Astrocyte (in vitro differentiated cells and primary cell): ENCODE measurements at places on chromosomes 4 and X.
A peak's percentile ranks its signal among the peaks of the same experiment; 100 is the strongest.

GRCh38 chr4:120055162-120055561, 11.5 kb downstream of the MAD2L1 start:
- H3K27ac ChIP-seq: no peak overlapping the region
- no peak for DNase-seq
- H3K27me3 ChIP-seq: no peaks in the 10 kb centered on the region

GRCh38 chr4:119906277-119906676, 160.4 kb downstream of the MAD2L1 start:
- no peak overlapping the region for H3K27ac ChIP-seq
- no peak for DNase-seq
- no peak overlapping the region for H3K4me3 ChIP-seq
- no peaks in the 10 kb centered on the region for H3K27me3 ChIP-seq
- H3K4me1 ChIP-seq: no peaks in the 10 kb centered on the region
- no peaks in the 10 kb centered on the region for H3K36me3 ChIP-seq

DNA sequence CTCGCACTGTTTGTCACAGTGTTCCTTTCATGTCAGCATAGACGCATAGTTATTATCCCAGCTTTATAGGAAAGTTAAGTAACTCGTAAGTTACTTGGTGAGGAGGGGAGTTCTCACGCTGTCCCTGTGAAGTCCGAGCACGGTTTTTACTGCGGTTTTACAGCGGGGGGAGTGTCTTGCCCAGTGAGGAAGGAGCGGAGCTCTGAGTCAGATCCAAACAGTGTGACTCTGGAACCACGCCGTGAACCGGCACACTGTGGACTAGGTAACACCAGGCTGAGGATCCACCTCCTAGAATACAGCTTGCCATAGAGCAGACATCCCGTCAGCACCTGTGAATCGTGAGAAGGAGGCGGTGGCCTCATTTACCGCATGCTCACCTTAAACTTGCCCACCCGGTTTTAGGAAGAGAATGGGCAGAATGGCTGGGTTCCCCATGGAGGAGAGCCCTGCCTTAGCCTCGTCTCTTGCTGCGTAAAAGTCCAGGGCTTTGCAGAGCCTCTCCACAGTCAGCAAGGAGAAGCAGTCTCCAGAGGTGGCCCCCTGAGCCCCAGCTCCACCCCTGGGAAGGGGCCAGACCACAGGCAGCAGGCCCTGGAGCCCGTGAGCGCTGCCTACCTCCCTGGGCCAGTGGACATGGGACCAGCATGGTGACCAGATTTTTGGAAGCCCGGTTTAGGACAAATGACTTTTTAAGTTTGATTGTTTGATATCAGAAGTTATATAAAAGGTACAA, 40.2 kb upstream of the HGFAC start:
- no peak overlapping the region for H3K4me3 ChIP-seq
- H3K27ac ChIP-seq: peak overlapping the region; percentile 85
- H3K36me3 ChIP-seq: no peaks in the 10 kb centered on the region
- H3K4me1 ChIP-seq: peaks cover 21% of the 10 kb centered on the region

DNA sequence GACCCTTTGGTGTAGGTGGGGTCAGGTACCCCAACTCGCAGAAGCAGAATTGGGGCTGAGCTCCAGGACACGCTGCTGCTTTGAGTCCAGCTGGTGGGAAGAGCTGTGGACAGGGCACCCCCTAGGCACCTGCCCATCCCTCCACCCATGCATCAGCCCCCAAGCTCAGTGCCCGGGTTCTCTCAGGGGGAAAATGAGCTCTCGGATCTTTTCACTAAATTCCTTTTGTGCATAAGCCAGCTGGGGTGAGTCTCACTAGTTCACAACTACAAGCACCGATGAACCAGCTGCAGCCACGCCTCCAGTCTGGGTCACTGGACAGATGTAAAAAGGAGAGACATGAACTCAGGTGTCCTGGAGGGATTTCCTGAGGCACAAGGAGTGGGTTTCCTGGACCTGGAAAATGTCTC, 286.8 kb downstream of the CRLF2 start:
- H3K4me3 ChIP-seq: no peak overlapping the region
- no peak overlapping the region for H3K27ac ChIP-seq
- no peaks in the 10 kb centered on the region for H3K27me3 ChIP-seq
- no peaks in the 10 kb centered on the region for H3K36me3 ChIP-seq
- DNase-seq: no peak
- no peaks in the 10 kb centered on the region for H3K4me1 ChIP-seq

GRCh38 chr4:137641544-137641943, 109.2 kb upstream of the PCDH18 start:
- no peaks in the 10 kb centered on the region for H3K4me1 ChIP-seq
- H3K4me3 ChIP-seq: no peak overlapping the region
- DNase-seq: peak; percentile 18
- H3K36me3 ChIP-seq: no peaks in the 10 kb centered on the region
- no peak overlapping the region for H3K27ac ChIP-seq

DNA sequence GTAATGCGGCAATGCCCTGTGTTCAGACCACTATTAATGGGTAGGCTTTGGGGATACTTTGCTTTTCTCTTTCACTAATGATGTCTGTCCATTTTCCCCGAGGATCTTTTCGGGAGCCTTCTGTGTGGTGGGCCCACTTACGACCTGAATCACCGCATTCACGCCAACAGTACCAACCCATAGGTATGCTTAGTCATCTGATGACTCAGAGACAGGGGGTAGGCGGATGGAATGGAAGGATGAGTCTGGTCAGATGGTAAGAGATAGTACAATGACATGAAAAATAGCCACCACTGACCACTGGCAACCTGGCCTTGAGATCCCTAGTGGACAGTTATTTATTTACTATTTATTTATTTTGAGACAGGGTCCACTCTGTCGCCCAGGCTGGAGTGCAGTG, 76.0 kb upstream of the DHRSX start:
- H3K27ac ChIP-seq: no peak overlapping the region
- no peak overlapping the region for H3K4me3 ChIP-seq
- H3K36me3 ChIP-seq: no peaks in the 10 kb centered on the region
- H3K27me3 ChIP-seq: peaks cover 9% of the 10 kb centered on the region
- peaks cover 4% of the 10 kb centered on the region for H3K4me1 ChIP-seq

DNA sequence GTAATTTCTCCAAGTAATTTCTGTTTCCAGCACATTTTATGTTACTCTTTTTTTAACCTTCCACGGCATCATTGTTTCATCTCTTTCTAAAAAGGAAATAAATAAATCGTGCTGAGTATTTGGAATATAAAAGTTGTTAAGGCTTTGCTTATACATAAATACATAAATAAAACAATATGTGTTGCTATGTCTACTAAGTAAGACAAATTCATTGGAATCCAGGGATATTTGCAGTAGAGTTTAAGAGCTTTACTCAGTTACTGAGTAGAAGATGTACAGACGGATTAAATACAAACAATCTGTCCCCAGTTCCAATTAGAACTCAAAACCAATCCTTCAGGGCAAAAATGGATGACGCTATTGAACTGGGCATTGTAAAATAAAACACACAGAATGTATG, 1.4 kb downstream of the ARHGAP24 start:
- H3K36me3 ChIP-seq: no peaks in the 10 kb centered on the region
- no peak overlapping the region for H3K4me3 ChIP-seq
- no peak overlapping the region for H3K27ac ChIP-seq
- no peak for DNase-seq
- no peaks in the 10 kb centered on the region for H3K4me1 ChIP-seq

- peaks cover 9% of the 10 kb centered on the region for H3K4me1 ChIP-seq
- DNase-seq: peak; percentile 93
- H3K4me3 ChIP-seq: no peak overlapping the region
- no peak overlapping the region for H3K27ac ChIP-seq
- H3K36me3 ChIP-seq: no peaks in the 10 kb centered on the region
Observed at GRCh38 chr4:86233681-86234080, 126.2 kb downstream of the MAPK10 start.

DNA sequence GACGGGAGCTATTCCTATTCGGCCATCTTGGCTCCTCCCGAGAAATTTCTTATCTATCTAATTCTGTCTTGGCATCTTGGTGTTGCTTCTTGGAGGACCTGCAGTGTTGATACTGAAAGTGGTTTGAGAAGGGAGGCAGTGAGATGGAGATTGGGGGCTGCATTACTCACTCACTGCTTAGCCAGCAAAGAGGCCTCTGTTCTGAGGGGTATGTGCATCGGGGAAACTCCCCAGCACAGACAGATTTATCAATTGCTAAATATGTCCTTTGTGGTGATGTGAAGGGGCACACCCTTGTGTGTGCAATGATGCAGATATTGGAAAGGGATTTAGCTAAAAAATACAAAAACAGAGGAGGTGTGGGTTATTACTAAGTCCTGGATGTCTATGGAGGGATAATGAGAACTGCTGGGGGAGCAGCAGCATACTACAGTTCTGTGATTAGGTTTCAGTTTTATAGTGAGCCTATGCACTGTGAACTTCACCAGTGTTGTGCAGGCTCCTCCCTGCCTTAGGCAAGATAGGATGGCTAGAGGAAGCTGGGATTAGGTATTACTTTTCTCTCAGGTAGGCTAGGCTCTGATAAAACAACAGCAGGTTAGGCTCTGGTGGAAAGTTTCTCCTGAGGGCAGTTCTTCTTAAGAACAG, 279.0 kb downstream of the HS3ST1 start:
- H3K27ac ChIP-seq: no peak overlapping the region
- H3K36me3 ChIP-seq: no peaks in the 10 kb centered on the region
- no peaks in the 10 kb centered on the region for H3K4me1 ChIP-seq

DNA sequence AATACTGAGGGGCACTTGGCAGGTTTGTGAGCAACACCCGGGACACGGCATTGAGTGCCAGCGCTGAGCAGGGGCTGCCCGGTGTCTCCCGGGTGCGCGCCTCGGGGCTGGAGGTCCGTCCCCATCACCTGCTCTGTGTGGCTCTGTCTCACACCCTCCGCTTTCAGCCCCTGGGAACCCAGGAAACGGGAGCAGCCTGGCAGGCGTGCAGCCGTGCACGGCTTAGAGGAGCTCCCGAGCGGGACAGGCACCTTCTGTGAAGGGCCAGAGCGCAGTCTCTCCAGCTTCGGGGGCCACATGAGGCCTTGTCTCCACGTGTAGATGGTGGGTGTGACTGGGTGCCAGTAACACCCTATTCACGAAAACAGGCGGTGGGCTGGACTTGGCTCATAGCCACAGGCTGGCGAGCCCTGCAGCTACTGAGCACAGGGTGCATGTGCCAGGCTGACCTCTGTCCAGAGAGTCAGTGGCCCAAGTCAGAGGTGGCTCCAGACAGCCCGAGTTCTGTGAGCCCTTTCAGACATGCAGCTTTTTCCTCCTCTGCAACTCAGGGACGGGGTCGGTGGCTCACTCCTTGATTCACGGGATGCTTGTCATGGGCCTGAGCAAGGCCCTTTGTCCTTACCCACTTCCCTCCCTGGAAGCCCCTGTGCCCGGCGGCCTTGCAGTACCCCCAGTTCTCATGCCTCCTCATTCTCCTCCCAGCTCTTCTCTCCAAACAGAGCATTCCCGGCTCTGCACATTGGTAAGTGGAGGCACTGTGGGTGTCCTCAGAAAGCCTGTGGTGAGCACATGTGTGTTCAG, 23.5 kb downstream of the UVSSA start:
- no peak for DNase-seq
- no peaks in the 10 kb centered on the region for H3K36me3 ChIP-seq
- no peaks in the 10 kb centered on the region for H3K4me1 ChIP-seq
- no peak overlapping the region for H3K27ac ChIP-seq
- H3K4me3 ChIP-seq: no peak overlapping the region
- H3K27me3 ChIP-seq: no peaks in the 10 kb centered on the region

DNA sequence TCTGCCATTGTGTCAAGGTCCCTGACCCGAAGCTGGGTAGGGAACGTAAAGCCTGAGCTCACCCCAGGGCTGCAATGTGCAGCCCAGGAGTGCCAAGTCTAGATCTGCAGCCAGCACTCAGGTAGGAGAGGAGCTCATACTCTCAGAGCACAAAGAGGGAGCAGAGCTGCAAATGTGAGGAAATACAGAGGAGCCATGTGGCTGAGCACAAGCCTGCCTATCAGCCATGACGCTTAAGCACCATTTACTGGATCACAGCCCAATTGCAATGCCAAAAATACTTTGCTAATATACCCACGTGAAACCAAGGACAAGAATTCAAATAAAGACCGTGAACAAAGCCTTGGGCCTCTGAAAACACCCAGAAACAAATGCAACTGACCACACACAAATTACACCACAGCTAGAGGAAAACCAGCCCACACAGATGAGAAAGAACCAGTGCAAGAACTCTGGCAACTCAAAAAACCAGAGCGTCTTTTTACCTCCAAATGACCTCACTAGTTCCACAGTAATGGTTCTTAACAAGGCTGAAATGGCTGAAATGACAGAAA, 69.0 kb upstream of the HPF1 start:
- H3K27me3 ChIP-seq: no peaks in the 10 kb centered on the region
- no peak overlapping the region for H3K27ac ChIP-seq
- no peak overlapping the region for H3K4me3 ChIP-seq
- no peaks in the 10 kb centered on the region for H3K4me1 ChIP-seq
- no peak for DNase-seq

GRCh38 chr4:73676136-73676535, 55.9 kb upstream of the RASSF6 start:
- DNase-seq: no peak
- no peak overlapping the region for H3K4me3 ChIP-seq
- no peaks in the 10 kb centered on the region for H3K36me3 ChIP-seq
- H3K27me3 ChIP-seq: no peaks in the 10 kb centered on the region
- H3K27ac ChIP-seq: no peak overlapping the region
- peaks cover 19% of the 10 kb centered on the region for H3K4me1 ChIP-seq

DNA sequence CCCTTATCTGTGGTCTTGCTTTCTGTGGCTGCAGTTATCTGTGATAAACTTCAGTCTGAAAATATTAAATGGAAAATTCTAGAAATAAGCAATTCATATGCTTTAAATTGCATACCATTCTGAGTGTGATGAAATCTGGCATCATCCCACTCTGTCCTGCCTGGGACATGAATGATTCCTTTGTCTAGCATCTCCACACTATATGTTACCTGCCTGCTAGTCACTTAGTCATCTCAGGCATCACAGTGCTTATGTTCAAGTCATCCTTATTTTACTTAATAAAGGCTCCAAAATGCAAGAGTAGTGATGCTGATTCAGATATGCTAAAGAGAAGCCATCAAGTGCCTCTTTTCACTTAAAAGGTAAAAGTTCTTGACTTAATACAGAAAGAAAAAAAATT, 14.3 kb upstream of the RAB9B start:
- H3K27ac ChIP-seq: no peak overlapping the region
- H3K27me3 ChIP-seq: no peaks in the 10 kb centered on the region
- no peaks in the 10 kb centered on the region for H3K36me3 ChIP-seq
- DNase-seq: no peak
- no peak overlapping the region for H3K4me3 ChIP-seq

DNA sequence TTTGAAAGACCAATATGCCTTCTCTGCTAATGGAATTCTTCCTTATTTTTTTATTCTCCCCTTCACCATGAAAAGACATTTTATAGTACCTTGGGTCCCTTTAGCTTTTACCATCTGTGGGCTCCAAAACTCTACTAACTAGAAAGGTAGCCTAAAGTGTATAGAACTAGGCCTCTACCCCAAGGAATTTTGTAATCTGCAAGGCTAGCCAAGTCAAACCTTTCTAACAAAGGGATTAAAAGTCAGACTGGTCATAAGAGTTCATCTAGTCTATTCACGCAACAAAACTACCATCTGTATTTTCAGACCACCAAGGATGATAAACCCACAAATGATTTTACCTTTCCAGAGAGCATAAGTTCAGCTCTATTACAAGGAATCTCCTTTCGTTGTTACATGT, 189.5 kb upstream of the DCAF8L1 start:
- H3K27me3 ChIP-seq: no peaks in the 10 kb centered on the region
- no peak overlapping the region for H3K4me3 ChIP-seq
- H3K36me3 ChIP-seq: no peaks in the 10 kb centered on the region
- DNase-seq: no peak
- H3K27ac ChIP-seq: no peak overlapping the region
- no peaks in the 10 kb centered on the region for H3K4me1 ChIP-seq

- H3K27ac ChIP-seq: no peak overlapping the region
- H3K36me3 ChIP-seq: no peaks in the 10 kb centered on the region
- H3K27me3 ChIP-seq: no peaks in the 10 kb centered on the region
- H3K4me3 ChIP-seq: no peak overlapping the region
- peak; percentile 44 for DNase-seq
Observed at GRCh38 chr4:95061220-95061619, 303.5 kb downstream of the BMPR1B start.
